A549 treated with GW870086 at 1 μM for 4 hours (cell line): ENCODE measurements at places on chromosomes 2 and 18. TPM values are rescaled to one million over a fixed set of nuclear protein-coding genes. Genes with fewer than 3 reads are reported as not detected.

VIT gene
- not detected in 5 replicates for total RNA-seq

IL1R1 gene
- total RNA-seq: 24.1 to 37.2 TPM (median 32.8 TPM) in 5 replicates

KCNG2 gene
- not detected in 5 replicates for total RNA-seq

COL3A1 gene
- total RNA-seq: 0.09 to 0.26 TPM (median 0.17 TPM) in 5 replicates

STPG4 gene
- total RNA-seq: not detected in 5 replicates

TCF7L1 gene
- total RNA-seq: 7.7 to 9.9 TPM (median 8.5 TPM) in 5 replicates

ABCB6 gene
- total RNA-seq: 19.6 to 34.4 TPM (median 31.2 TPM) in 5 replicates

CHRNG gene
- total RNA-seq: not detected in 5 replicates

ANKAR gene
- total RNA-seq: 0.25 to 2.1 TPM (median 1.6 TPM) in 5 replicates

RAB17 gene
- total RNA-seq: 0.16 to 0.71 TPM (median 0.34 TPM) in 5 replicates

SERPINB13 gene
- not detected in 5 replicates for total RNA-seq
